Hematopoietic multipotent progenitor cell treated with erythropoietin and hydrocortisone succinate and interleukin-3 and kit ligand, for 17 days (in vitro differentiated cells): ENCODE measurements at places on chromosomes 12 and 14.

DNA sequence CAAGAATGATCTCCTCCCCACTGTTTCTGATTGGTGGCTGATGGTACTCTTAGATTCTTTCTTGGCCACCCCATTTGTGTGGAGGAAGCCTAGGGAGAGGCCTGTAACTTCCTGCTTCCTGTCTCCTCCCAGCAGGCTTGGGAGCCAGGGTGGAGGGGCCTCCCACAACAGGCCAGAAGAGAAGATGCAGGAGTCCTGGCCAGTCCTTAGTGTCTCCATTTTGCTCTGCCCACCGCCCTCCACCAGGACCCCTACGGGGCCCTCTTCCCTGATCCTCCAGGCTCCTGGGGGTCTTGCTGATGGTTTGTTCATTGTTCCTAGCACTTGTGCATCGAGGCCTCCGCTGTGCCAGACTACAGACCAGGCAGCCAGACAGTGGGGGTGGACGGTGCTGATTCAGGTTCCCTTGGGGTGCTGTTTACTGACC, 6.8 kb downstream of the TSPAN9 start:
- DNase-seq: no peak

- DNase-seq: no peak
Observed at GRCh38 chr12:75783093-75783877, 248.3 kb downstream of the PHLDA1 start.

DNA sequence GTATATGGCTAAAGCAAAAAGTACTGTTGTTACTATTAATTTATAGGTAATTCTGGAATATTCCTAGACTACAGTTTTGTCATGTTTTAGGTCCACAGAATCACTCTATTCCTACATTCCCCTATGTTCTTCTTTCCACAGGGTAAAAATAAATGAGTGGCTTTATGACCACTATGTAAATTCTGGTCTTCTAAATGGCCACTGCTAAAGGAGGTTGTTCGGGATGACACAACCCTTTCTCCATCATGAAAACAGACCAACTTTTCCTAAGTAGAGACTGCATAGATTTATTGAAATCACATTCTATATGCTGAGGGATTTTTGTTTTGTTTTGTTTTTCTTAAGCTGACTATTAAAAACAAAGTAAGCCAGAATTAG, 88.0 kb downstream of the SYT1 start:
- no peak for DNase-seq

GRCh38 chr12:6181583-6182278, 18.5 kb upstream of the CD9 start:
- no peak for DNase-seq

GRCh38 chr12:92055877-92056276, 89.8 kb downstream of the BTG1 start:
- DNase-seq: no peak

DNA sequence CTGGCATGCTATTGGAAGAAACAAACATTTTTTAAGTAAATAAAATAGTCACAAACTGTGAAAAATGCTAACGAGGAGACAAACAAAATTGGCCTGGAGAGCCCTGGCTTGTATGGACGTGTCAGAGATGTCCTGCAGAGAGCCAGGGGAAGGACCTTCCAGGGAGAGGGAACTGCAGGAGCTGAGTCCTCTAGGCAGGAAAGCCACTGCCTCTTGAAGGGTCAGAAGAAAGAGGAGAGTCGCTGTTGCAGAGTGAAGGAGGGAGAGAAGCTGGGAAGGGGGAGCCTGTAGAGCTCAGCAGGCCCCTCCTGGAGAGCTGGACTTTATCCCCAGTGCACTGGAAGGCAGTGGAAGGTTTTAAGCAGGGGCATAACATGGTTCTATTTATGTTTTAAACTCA, 80.3 kb upstream of the PWP1 start:
- DNase-seq: no peak

DNA sequence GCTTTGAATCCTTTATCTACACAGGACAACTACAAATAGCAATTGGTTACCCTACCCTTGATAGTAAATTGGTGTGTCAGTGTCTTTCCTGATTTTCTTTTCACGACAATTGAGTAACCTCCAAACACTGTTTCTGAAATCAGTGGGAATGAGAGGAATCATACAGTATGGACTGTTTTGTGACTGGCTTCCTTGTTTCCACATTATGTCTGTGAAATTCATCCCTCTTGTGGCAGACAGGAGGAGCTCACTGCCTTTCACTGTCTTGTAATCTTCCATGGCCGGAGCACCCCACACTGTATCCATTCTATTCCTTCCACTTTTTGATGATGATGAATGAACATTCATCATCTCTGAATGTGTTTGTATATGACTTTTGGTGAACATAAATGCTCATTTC, 164.0 kb upstream of the PZP start:
- DNase-seq: no peak

- no peak for DNase-seq
Observed at GRCh38 chr12:39441189-39441962, 1.5 kb downstream of the KIF21A start.

GRCh38 chr12:52448228-52448627, 3.7 kb downstream of the KRT6B start:
- DNase-seq: no peak
